ENCODE measurements at places on chromosomes 11 and 22.

DNA sequence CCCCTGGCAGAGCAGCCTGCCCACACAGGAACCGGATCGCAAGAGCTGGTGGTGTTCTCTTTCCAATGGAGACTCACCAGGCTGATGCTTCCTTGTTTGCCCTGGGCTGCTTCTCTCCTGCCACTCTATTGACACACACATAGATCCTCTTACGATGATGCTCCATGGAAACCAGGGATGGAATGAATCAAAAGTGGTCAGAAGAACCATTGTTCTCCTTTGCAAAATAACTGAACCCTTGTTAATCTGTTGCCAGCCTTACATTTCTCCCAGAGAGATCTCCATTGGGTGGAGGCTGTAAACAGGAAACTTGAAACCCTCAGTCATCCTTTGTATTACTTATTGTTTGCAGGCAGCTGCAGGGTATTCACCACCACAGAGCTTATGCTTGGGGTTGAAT, 24.6 kb upstream of the LDLRAD3 start:
- no peak for DNase-seq

DNA sequence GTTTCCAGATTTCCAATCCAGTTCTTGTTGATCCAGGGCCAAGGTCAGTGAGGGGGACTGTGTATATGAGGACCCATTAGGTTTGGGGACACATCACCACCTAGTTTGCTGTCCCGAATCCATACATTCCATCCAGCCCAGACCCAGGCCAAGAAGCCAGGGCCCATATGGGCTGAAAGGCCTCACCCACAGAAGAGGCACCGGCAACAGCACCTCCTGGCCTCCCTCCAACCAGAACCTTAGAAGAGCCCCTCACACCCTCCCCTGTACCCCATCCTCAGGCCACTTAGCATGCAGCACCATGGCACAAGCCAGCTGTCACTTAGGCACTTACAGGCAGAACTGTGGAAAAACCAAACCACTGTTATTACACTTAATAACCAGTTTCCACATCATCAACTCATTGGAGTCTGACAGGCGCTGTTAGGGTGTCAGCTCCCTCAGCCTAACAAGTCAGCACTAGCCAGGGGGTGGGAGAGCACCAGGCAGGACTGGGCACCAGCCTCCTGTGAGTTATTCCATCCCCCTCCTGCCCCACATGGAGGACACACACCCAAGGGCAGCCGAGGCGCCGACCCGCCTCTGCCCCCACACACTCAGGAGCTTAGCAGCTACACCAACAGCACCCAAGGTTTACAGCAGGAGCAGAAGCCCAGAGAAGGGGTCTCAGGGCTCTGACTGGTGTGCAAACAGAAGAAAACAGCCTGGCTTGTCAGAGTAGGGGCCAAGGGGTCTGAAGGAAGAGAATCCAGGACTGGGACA, 132.0 kb downstream of the BUD13 start:
- no peak for DNase-seq

GRCh38 chr11:82631722-82632630, 101.7 kb downstream of the FAM181B start:
- no peak for DNase-seq

DNA sequence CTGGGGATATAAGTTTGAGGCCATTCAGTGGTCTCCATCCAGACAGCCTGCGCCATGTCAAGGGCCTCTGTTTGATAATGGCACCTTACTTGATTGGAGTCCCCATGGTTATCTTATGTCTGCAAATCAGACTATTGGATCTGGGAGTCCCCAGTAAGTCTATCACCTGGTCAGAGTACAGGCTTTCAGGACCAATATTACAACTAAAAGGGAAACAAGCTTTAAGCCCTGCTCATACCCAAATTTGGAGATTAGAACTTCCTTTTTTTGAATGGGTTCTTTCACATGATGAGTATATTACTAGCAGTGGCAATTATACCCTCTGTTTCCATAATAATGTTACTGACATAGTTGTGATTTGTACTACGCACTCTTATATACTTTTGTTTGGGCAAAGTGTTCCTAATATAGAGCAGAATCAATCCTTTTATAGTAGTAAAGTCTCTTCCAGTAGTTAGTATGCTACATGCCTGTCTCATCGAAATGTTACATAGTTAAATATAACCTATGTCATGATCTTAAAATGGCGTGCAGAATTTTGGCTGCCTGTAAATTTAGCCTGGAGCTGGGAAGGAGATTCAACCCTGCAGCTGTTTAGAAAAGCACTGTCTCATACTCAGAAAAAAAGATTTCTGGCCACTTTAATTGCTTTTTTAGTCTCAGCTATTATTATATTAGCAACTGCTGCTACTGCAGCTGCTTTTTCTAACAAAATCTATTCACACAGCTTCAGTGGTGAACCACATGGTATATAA, 4.9 kb downstream of the MS4A15 start:
- DNase-seq = no peak

DNA sequence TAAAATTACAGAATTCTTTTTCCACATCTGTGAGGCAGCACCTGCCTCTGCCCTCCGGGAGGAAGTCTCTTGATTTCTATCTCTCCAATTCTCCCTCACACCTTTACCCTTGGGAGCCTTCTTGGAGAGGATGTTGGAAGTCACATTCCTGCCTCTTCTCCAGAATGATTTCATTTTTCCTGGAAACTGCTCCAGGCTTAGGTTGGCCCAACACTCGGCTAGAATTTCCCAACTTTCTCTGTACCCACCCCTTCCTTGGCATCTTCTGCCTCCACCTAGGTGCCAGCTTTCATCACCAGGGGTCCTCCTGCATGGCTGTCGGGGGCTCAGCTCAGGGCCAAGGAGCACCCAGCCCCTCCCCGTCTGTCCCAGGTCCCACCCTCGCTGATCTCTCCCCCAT, 43.2 kb downstream of the SLCO2B1 start:
- DNase-seq = no peak

DNA sequence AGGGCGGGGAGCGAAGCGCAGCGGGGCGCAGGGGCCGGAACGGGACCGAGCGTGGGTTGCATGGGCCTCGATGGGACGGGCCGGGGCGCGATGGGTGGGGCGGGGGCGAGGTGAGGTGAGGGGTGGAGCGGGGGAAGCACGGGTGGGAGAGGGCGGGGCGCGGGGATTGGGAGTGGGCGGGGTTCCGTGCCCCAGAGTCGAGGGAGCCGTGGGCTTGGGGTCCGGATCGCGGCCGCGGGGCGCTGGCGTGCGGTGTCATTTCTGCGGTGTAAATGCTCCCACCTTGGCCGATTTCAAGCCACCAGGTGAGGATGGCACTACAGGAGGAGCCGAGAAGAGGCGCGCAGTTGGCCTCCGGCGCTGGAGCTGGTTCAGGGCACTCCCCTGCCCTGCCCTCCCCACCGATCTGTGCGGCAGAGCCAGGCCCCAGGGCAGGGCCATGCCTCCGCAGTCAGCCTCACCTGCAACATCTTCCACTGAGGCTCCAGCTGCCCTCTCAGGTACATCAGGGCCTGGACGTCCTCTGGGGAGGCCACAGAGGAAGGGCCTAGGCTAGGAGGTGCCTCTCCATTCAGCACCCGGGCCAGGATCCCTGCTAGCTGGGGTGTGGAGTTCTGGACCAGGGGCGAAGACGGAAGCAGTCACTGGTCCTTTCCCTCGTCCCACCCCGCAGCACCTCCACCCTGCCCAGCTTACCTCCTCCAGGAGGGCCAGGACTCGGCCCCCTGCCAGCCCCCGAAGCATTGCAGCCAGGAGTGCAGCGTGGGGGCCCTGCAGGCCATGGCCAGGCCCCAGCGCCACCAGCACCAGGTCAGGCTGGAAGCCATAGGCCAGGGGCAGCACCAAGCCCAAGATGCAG, 620 bp upstream of the TUBGCP6 start:
- no peak for DNase-seq

- no peak for DNase-seq
Observed at GRCh38 chr11:106988151-106989077, 29.9 kb downstream of the GUCY1A2 start.

- DNase-seq = no peak
Observed at GRCh38 chr11:12853652-12854296, 155.3 kb upstream of the RASSF10 start.

DNA sequence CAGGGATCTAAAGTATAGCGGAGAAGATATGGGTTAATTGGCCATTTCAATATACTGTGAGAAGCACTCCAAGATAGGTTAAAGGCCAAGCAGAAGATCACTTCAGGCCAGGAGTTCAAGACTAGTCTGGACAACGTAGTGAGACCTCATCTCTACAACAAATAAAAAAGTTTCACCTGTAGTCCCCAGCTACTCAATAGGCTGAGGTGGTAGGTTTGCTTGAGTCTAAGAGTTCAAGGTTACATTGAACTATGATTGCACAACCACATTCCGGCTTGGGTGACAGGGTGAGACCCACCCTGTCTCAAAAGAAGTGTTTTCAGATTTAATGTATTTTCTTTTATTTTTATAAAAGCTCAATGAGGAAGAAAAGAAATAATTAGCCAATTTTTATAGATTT, 25.4 kb downstream of the PATL1 start:
- no peak for DNase-seq

GRCh38 chr11:10728154-10728553, 22.9 kb upstream of the CTR9 start:
- DNase-seq = no peak

DNA sequence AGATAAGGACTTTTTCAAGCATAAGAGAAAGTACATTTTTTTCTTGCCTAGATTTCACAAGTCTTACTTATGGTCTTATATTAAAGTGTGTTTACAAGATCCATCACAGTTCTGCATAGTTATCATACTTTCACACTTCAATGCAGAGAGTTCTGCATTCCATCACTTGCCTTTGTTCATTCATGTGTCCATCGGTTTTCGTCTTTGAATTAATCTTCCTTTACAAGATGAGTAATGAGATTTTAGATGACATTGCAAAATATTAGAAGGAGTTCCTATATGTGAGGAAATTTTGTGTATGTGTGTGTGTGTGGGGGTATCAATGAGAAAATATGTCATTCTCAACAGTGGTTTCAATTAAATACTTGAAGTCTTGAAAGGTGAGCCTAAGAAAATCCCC, 98.1 kb upstream of the GUCY1A2 start:
- DNase-seq = no peak

DNA sequence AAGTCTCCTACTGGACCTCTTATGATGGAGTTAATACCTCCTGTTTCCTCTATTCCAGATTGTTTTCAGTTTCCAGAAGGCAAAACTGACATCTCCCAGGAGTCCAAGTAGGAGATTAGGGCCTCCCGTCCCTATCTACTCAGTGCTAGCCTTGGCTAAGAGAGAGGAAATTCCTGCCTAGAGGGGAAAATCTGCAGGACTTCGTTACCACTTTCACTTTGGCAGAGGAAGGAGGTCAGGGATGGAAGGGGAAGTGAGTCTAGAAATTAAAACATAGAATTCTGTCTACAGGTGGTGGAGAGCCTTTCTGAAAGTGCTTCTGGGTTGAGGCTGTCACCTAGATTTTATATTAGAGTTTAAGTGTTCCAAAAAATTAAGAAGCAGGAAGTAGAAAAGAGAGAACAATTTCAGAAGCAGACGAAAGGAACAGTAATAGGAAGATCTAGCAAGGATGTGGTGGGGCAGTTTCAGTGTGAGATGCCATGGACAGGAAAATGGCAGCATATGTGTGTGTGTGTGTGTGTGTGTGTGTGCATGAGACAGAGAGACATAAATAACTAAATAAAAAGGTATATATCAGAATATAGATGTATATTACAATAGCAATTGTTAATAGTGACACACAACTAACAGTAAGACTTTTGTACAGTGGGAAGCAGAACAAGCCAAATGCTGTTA, 2.4 kb upstream of the TRIM68 start:
- DNase-seq = no peak

GRCh38 chr11:95586661-95587060, 202.9 kb downstream of the FAM76B start:
- DNase-seq = no peak

GRCh38 chr11:97746818-97747217, 1273.9 kb upstream of the CNTN5 start:
- DNase-seq = no peak

GRCh38 chr11:34870548-34871196, 45.5 kb downstream of the APIP start:
- no peak for DNase-seq

GRCh38 chr11:126135235-126136176, 72.8 kb upstream of the CDON start:
- no peak for DNase-seq

- DNase-seq = no peak
Observed at GRCh38 chr22:24209687-24210086, 28.4 kb downstream of the SUSD2 start.

- DNase-seq = no peak
Observed at GRCh38 chr22:36343070-36343719, 44.6 kb downstream of the MYH9 start.

GRCh38 chr11:91981995-91982394, 242.6 kb upstream of the FAT3 start:
- DNase-seq = no peak

DNA sequence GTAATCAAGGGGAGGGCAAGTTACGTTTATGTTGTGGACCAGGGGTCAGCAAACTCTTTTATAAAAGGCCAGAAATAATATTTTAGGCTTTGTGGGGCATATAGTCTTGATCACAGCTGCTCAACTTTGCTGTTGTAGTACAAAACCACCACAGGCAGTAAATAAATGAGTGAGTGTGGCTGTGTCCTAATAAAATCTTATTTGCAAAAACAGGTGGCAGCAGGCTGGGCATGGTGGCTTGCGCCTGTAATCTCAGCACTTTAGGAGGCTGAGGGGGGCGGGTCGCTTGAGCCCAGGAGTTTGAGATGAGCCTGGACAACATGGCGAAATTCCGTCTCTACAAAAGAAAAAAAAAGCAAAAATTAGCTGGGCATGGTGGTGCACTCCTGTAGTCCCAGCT, 57.9 kb upstream of the NUP160 start:
- no peak for DNase-seq

Data from cerebellar nuclear complex (tissue), 1 donor.